ENCODE measurements at places on chromosomes 2 and 18. TPM values are rescaled to one million over a fixed set of nuclear protein-coding genes. Genes with fewer than 3 reads are reported as not detected.

Gene TMEM17
- 4.3 TPM for total RNA-seq

Gene DNER
- total RNA-seq: 0.37 TPM

Gene ABCB11
- 9.2 TPM for total RNA-seq

Gene DSG4
- 0.12 TPM for total RNA-seq

Gene ITGAV
- 135 TPM for total RNA-seq

Gene PARD3B
- 21.1 TPM for total RNA-seq

Gene ZNF385B
- 2.4 TPM for total RNA-seq

Gene IL1RL1
- 15.6 TPM for total RNA-seq

Gene TRIM54
- total RNA-seq: not detected

Gene IL1RL2
- not detected for total RNA-seq

Gene CHRND
- total RNA-seq: not detected

Gene G6PC2
- not detected for total RNA-seq

Gene RFTN2
- total RNA-seq: 8.7 TPM

Gene LRP1B
- total RNA-seq: 2.0 TPM

Gene SLC19A3
- 21.8 TPM for total RNA-seq

Gene ZSWIM2
- not detected for total RNA-seq

Gene STAT4
- 6.1 TPM for total RNA-seq

Gene SLC35G4
- not detected for total RNA-seq

Gene TGFBRAP1
- total RNA-seq: 18.3 TPM

Gene CRYBA2
- 0.90 TPM for total RNA-seq

Gene DOK6
- total RNA-seq: 2.0 TPM

Gene GAD1
- 0.50 TPM for total RNA-seq

Gene GCKR
- total RNA-seq: 7.4 TPM

Gene CRYGC
- 1.3 TPM for total RNA-seq

Gene TXNDC2
- total RNA-seq: not detected

Gene AQP12A
- not detected for total RNA-seq

Gene INHA
- total RNA-seq: 3.3 TPM

Gene UGT1A4
- total RNA-seq: not detected

Gene CRYGD
- total RNA-seq: not detected

Gene COL3A1
- 8,329 TPM for total RNA-seq

Gene RALBP1
- 46.8 TPM for total RNA-seq

Gene COL5A2
- 344 TPM for total RNA-seq

Gene CD8B2
- total RNA-seq: not detected

Gene GRHL1
- 10.9 TPM for total RNA-seq

Gene C2orf66
- total RNA-seq: not detected

Gene SEPTIN2
- total RNA-seq: 373 TPM

Gene BCL11A
- total RNA-seq: 11.6 TPM

Gene APCDD1
- total RNA-seq: 80.8 TPM

Gene SLC9A4
- 0.80 TPM for total RNA-seq

Gene CHST9
- total RNA-seq: 32.7 TPM

Gene HMSD
- 0.10 TPM for total RNA-seq

Gene ANKRD29
- total RNA-seq: 17.4 TPM

Gene MROH2A
- not detected for total RNA-seq

Gene MC5R
- total RNA-seq: not detected

Gene BMP10
- total RNA-seq: 0.27 TPM

Gene CABLES1
- 6.9 TPM for total RNA-seq

Gene KATNAL2
- 4.4 TPM for total RNA-seq

Gene IL1F10
- total RNA-seq: not detected

Gene TPRKB
- total RNA-seq: 68.2 TPM
